ENCODE measurements at places on chromosomes 7 and 10. TPM values are rescaled to one million over a fixed set of nuclear protein-coding genes. Genes with fewer than 3 reads are reported as not detected.

DNA sequence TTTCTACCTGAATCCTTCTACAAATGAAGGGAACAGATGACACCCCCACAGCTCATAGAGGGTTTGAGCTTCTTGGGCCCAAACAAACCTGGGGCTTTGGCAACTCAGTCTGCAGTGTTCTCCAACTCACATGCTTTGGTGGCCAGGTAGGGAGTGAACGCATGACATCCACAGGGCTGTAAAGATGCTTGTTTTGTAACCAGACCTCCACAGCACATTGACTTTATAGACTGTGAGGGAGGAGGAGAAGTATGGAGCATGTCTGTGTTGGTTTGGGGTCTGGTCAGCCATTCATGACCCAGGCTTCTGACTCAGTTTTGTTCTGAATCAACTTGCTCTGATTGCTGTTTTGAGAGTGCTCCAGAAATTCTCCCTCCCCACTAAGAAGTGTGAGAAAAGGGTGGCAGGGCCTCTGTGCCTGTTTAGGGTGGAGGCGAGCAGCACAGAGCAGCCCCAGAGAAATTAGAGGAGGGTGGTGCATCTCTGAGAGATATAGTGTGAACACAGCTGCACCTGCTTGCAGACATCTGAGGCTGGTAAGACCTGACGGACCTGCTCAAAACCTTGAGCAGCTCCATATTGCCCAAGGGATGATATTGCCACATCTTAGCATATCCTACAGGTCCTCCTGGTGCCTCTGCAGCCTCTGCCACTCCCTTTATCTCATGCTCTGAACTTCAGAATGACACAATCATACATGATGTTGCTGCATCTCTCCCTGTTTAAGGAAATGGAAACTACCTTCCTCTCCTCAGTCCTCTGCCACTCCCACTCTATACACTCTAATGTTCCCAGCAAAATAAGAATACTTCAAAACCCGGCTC is 287.7 kb downstream of the ABCA13 start:
- H3K4me3 ChIP-seq: no peak overlapping the region
- H3K36me3 ChIP-seq: no peaks in the 10 kb centered on the region
- H3K4me1 ChIP-seq: no peaks in the 10 kb centered on the region
- no peak for DNase-seq
- no peak overlapping the region for H3K27ac ChIP-seq

DNA sequence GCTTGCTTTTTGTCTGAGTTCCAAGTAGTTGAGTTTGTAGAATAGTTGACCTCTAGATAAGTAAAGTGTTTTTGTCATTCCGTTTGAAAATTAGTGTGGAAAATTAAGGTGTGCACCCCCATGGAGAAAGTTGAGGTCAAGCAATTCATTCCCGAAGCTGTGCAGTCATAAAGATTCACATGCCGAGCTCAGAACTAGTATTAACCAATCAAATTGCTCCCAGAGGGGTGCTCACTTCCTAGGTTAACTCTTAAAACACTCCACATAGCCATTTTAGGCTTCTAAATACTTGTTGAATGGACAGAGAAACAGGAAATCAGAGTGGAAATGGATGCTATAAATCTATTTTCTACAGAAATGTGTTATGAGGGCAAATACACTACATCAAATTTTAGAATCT is 638.9 kb downstream of the SUGCT start:
- H3K27ac ChIP-seq: no peak overlapping the region
- no peaks in the 10 kb centered on the region for H3K4me1 ChIP-seq
- H3K4me3 ChIP-seq: no peak overlapping the region
- H3K27me3 ChIP-seq: no peaks in the 10 kb centered on the region

GRCh38 chr7:152072421-152072820 is 46.9 kb downstream of the GALNT11 start:
- no peak overlapping the region for H3K27ac ChIP-seq
- no peaks in the 10 kb centered on the region for H3K36me3 ChIP-seq
- DNase-seq: no peak
- H3K4me3 ChIP-seq: no peak overlapping the region

Gene PDE6C
- not detected for total RNA-seq
